Pulmonary artery endothelial cell (primary cell): ENCODE measurements at places on chromosomes 6 and 20.
A peak's percentile ranks its signal among the peaks of the same experiment; 100 is the strongest.

- no peak for DNase-seq
Observed at GRCh38 chr6:135257631-135258405, 76.7 kb downstream of the MYB start.

DNA sequence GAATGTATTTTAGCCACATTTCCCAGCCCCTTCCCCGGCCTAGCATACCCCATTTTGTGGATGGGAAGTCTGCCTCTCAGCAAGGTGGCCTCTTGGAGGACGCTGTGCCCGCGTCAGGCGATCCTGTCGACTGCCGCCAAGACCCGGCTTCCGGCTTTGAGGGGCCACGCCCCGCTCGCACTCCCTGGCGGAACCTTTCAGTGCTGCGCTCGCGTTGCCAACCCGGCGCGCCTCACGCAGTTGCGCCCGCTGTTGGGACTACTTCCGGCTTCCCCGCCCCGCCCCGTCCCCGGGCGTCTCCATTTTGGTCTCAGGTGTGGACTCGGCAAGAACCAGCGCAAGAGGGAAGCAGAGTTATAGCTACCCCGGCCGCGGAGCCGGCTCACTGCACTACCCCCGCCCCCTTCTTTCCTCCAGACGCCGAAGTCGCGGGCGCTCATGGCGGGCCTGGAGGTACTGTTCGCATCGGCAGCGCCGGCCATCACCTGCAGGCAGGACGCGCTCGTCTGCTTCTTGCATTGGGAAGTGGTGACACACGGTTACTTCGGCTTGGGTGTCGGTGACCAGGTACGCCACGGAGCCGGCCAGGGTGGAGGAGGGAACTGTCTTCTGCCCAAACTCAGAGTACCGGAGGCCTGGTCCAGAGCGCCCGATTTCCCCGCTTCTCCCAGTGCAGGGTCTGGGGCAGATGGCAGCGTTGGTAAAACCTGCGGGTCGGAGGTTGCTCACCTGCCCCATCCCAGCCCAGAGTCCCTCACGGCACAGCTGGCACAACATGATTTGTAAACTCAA is at the start of gene PSMF1:
TSS of gene PSMF1 (plus strand) at position 267 of the 792 bp plus-strand sequence. CDS start at position 439, 172 bp downstream.
- peak; percentile 67 for DNase-seq

GRCh38 chr6:154266560-154267099 is 90.0 kb downstream of the IPCEF1 start:
- DNase-seq: no peak

DNA sequence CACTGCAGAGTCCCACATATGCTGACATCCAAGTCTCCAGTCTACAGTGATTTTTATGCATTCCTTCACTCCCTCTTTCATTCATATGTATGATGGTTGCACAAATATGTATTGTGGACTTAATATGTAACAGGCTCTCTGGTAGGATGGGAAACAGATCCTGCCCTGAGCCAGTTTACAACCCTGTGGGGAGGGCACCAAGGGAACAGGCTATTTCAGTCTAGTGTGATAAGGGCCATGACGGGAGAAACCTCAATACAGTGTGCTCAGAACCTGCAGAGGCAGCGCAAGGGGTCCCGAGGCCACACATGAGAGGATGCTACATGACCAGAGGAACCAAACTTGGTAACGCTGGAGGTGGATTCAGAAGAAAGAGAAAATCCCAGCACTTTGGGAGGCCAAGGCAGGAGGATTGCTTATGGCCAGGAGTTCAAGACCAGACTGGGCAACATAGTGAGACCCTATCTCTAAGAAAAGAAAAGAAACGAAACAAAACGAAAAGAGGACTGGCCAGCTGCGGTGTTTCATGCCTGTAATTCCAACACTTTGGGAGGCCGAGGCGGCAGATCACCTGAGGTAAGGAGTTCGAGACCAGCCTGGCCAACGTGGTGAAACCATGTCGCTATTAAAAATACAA is 249.8 kb upstream of the JARID2 start:
- no peak for DNase-seq

DNA sequence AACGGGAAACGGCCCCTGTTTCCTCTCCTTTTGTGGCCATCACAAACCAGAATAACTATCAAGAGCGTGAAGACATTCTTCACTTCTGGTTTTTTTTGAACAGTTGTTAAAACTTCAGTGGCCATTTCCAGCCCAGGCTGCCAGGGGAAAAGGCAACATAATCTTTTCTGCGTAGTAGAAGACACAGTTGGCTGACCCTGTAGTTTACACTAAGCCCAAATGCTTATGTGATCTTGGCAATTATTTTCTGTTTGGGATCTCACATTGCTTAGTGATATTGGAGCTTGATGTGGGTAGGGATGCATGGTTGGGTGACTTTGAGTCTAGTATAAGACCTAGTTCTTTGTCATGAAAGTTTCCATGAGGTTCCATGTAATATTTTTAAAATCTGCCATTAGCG is 449.4 kb upstream of the CDH4 start:
- no peak for DNase-seq

- no peak for DNase-seq
Observed at GRCh38 chr20:54382419-54382818, 93.0 kb upstream of the DOK5 start.

DNA sequence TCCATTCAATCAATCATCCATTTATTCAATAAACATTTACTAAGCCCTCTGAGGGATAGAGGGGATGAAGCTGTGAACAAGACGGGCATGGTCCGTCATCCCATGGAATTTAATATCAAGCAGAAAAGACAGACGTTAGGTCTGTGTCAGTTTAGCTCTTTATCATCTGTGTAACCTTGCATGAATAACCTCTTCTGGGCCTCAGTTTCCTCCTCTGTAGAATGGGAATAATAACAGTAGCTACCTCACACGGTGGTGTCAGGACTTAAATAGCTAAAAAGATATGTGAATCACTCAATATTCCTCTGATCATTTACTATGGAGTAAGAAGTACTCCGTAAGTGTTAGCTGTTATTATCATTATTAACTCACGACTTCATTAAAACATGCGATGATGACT is 21.3 kb downstream of the CDH22 start:
- no peak for DNase-seq

DNA sequence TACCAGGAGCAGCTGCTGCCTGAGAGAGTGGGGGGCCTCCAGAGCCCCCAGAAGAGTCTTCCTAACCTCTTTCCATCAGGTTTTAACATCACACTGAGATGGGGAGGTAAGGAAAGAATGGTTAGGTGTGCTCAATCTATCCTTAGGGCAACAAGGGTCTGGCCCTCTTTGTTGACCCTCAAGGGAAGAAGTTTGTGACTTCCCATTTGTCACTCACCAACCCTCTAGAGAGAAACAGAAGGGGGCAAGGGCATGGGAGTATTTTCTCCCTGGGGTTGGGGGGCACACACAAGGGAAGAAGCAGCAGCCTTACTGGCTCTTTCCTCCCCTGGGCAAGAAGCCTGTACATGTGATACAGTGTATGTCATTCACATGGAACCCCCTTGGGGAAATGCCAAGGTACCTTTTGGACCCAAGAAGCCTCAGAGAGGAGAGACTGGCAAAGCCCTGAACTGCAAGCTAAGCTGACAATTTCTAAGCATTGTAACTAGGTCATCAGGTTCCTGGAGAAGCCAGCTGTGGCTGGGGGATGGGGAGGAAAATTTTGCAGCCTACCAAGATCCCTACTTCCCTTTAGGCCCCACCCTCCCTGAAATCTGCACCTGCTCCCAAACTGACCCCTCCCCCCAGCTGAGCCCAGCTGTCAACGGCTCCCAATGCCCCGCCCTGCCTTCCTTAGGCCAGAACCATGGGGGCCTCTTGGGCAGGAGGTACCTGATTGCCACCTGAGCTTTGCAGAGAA is 14.5 kb downstream of the BCL2L1 start:
- DNase-seq: no peak

GRCh38 chr20:61634376-61635145 is 382.5 kb downstream of the CDH4 start:
- no peak for DNase-seq

DNA sequence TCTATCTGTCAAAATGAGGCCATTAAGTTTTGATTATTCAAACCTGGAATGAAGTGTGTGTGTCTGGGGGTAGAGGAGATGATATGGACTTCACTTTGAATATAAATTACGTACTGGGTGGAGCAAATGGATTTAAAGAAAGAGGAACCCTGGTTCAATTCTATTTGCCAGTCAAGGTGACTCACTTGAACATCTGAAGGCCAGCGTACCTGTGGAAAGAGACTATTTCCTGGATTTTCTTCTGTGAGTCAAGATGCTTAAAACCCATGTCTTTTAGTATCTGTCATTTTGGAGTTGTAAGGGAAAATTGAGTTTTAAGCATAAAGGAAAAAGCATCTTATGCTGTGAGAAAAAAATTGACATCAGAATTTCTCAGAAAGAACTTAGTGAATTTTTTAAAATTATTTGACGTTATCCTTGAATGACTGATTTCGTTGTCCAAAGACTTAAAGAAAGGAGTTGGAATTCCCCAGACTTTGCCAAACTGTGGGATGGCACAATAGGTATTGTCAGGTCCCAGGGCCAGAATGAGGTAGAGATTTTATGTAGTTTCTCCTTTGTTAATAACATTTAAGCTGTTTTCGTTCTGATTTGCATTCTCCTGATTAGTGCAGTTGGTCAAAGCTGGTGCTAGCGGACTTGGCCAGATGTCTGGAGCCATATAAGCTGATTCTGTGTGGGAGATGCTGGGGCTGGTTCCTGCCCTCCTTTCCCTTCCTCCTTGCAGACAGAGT is 2.4 kb upstream of the PPP1R14C start:
- no peak for DNase-seq

GRCh38 chr6:31815025-31815838 is at the start of the genes HSPA1A and HSPA1L:
TSS of gene HSPA1A (plus strand) at chr6:31815543. CDS start at chr6:31815757, 214 bp downstream.
TSS of gene HSPA1L (minus strand) at chr6:31815283. CDS start at chr6:31811972, 3,311 bp downstream.
- peak; percentile 91 for DNase-seq

DNA sequence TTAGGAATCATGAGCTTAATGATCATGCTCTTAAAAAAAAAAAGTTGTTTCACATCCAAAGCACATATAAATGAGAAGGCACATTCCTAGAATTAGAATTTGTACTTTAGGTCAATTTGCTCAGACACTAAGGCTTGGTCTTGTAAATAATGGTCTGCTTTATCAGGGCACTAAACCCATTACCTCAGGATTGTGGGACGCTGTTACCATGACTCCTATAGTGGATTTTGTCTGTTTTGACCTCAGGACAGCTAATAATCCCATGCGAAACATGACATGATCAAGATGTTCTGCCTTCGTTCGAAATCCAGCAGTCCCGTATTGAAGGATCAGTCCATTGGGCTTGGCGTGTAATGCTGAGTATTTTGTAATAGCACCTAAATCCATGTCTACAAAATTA is 2.4 kb downstream of the PGM3 start:
- no peak for DNase-seq

- no peak for DNase-seq
Observed at GRCh38 chr6:52616059-52616690, 39.3 kb upstream of the TRAM2 start.

- no peak for DNase-seq
Observed at GRCh38 chr6:85579581-85579980, 14.1 kb downstream of the SNX14 start.

- no peak for DNase-seq
Observed at GRCh38 chr6:32439602-32440214, at the start of gene HLA-DRA. TSS of gene HLA-DRA (plus strand) at chr6:32439887. CDS start at chr6:32439951, 64 bp downstream.

DNA sequence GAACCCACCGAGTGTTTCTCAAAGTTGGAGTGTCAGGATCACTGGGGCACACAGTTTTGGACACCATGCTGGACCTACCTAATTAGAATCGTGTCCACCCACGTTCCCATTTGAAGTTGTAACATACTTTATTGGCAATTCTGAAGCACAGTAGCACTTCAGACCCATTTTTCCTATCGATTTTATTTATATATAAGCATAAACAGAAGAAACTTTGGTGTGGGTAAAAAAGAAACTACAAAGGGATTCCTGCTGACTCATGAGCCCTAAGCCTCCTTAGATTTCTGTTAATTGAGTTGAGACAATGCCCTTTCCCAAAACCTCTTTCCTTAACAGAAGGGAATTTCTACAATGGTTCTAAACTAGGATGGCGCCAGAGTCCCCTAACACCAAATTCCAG is 398.0 kb downstream of the CDKAL1 start:
- no peak for DNase-seq

GRCh38 chr6:55875400-55875799 is at the start of gene BMP5:
TSS of gene BMP5 (minus strand) at chr6:55875590. CDS start at chr6:55874865, 725 bp downstream.
- no peak for DNase-seq

GRCh38 chr6:81465859-81466258 is 286.6 kb downstream of the TENT5A start:
- DNase-seq: no peak

DNA sequence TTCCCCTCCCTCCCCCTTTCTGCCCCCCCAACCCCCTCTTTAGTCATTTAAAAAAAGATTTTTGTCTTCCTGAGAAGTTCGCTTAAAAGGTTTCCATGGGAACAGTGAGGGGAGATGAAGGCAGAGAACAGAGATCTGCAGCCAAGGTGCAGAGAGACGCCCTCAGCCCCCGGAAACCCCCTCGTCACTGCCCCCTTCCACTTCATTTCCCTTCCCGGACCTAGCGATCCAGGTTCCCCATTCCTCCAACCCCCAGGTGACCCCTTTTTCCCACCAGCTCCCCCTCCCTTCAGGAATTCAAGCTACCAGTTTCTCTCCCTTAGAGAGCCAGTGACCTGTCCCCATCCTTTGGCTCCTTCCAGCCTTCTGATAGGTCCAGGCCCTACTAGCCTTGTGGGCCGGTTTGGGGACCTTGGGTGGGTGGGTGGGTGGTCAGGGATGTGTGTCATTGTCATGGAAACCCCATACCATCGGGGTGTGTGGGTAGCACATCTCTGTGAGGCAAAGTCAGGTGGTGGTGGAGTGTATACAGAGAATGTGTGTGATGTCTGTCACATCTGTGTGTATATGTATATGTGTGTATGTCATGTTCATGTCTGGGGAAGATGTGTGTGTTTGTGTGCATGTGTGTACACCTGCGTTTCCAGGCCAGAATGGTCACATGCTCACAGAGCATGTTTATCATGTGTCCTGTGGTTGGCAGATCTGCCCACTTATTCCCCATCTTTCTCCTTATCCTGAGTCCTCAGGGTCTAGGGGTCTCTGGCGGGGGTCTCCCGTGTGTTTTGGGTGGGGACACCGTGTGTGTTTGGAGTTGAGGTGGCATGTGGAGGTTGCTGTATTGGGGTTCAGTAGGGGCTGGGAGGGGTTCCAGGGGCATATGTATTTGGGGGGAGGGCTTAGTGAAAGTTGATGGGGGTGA is 7.0 kb downstream of the SYNGAP1 start:
- no peak for DNase-seq

DNA sequence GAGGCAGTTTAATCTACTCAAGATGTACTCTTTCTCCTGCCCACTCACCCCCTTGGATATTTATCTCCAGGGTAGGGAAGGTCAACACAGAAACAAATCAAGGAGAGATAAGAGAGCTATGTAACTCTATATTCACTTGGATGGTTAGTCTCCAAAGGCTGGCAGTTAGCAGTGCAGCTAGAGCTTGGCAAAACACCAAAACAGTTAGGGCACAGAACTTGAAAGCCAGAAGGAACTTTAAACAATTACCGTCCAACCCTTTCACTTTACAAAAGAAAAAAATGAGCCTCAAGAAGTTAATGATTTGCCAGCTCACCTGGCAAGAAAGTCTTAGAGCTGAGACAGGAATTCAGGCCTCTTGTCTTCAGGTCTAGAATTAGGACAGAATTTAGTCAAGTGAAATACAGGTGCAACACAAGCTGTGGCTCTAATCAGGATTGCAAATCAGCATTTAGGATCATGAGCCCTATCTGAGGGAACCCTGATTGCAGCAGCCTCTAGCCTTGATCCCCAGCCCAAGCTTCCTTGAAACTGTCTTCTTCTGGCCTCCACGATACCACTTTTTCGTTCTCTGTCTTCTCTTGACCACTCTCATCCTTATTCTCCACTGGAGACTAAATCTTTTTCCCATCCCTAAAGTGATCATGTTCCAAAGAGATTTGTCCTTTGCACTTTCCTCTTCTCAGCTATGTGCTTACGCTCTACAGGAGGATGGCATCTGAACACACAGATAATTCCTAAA is 14.9 kb downstream of the NEDD9 start:
- DNase-seq: no peak

- DNase-seq: no peak
Observed at GRCh38 chr6:72374857-72375256, 247.0 kb upstream of the KCNQ5 start.
